ENCODE measurements at places on chromosomes 13 and 19.

DNA sequence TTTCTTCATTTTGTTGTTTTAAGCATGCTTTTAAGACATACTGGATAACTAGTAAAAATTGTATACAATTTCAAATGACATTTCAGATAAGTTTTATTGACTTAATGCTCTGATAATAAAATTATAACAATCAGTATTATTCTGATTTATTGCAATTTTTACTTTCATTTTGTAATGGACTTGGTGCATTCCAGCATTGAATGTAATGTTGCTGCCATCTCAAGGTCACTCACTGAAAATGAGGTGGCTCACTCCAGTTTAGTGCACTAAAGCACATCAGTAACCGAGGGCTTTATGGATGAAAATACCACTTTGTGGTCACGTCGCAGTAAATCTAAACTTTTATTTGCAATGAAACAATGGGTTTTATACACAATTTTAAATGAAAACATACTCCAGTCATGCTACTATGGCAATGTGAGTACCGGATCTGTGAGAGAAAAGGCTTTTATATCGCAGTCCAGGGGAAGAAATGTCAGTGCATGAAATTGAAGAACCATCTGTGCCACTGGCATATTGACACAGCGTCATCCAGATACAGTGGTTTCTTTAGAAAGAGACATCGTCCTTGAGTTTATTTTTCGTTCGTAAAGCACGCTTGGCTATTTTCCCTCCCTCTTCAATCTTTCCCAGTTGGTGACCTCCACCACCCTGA, 20.7 kb upstream of the ZNF507 start:
- peak; percentile 39 for DNase-seq

- no peak for DNase-seq
These were observed 138.1 kb downstream of the LACC1 start for GRCh38 chr13:44017756-44018309.

GRCh38 chr19:44525721-44526430, 3.6 kb downstream of the CEACAM20 start:
- DNase-seq, result peak; percentile 8

DNA sequence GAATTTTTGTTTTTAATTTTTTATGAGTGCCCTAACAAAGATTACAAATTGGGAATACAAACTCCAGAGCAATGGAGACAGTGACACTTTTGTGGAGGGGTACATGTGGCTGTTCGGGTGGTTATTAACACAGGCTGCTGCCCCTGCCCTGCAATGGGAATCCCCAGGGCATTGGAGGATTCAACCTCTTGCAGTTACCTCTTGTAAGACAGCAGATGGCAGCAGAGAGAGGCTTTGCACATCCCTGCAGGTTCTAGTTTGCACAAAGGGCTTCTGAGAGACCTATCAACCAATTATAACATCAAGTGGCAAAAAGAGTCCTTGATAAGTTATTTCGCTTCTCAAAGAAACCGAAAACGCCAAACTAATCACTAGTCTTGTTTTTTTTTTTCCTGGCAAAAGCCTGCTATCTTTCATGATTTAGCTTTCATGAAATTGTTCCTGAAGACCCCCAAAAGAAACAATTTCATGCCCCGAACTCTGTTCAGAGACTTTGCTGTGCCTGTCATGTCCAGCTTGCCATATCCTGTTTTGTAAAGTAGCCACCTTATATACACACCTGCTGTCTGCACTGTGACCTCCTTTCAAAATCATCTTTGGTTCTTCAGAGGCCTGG, 10.4 kb downstream of the GJB2 start:
- DNase-seq, result peak; percentile 88

DNA sequence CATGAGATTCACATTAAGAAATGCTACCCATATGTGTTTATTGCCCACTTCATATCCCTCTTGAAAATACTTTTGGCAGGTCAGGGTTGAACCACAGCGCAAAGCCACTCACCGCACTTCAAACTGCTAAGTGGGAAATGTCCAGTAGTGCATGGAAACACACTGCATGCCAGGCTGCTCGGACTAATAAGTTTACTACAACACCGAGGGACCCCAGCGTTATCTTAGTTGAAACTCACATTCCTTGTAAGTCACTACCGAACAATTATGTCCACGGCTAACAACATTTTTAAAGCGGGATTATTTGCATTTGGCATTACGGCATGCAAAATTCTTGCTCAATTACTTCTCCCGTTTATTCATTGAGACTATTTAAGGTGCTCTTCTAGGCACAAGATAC, 4.0 kb downstream of the BRD4 start:
- DNase-seq, result peak; percentile 6

DNA sequence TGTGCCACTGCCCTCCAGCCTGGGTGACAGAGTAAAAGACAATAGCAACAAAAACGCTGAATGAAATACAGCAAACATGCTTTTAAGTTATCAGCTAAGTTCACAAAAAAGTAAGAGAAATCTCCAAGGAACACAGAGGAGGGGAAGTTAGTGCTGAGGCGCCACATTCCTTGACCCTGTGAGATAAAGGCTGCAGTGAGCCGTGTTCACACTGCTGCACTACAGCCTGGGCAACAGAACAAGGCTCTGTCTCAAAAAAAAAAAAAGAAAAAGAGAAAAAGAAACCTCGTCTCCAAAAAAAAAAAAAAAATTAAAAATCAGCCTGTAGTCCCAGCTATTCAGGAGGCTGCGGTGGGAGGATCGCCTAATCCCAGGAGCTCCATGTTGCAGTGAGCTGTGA, 16.3 kb upstream of the DOCK6 start:
- DNase-seq, result no peak

DNA sequence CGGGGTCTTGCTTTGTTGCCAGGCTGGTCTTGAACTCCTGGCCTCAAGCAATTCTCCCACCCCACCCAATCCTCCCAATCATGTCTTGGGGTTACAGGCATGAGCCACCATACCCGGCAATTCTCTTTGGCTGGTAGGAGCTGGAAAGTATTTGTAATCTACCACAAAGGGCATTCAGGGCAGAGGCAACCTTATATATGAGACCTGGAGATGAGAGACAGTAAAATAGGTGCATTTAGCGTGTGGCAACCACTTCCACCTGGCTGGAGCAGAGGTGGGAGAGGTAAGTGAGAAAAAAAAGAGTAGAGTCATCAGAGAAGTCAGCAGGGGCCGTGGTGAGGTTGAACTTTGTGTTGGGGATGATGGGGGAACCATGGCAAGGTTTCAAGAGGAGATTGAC, 36.8 kb downstream of the VAV1 start:
- DNase-seq, result no peak

DNA sequence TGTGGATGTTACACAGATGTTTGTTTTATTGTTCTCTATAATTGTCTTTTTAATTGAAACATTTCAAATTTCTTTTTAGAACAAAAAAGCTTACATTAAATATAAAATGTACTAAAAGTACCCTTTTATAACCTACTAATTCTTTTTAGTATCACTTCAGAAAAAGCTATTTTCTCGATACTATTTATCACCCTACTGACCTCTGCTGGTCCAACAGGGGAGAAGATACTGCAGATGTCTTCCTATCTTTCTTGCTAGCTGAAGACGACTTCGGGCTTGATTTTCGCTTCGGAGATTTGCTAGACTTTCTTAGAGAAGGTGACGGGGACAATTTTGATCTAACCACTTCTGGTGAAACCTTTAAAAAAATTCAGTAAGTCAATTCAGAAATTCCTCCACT, 42.4 kb downstream of the ZC3H13 start:
- no peak for DNase-seq

DNA sequence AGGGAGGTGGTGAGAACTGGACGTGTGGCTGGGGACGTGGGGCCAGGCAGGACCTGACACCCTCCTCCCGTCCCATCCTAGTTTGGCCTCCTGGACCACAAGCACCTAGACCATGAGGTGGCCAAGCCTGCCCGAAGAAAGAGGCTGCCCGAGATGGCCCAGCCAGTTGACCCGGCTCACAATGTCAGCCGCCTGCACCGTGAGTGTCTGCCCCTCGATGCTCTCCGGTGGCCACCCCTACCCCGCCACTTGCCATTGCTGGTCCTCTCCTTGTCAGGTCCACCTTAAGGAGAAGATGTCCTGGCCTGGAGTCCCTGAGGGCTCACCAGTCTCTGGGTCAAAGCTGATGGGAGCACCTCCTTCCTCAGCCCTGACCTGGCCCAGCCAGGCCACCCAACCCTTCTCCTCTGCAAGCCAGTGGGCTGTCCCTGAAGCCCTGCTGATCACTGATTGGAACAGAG, 2.2 kb downstream of the ANGPTL4 start:
- no peak for DNase-seq

- peak; percentile 45 for DNase-seq
These were observed 66.3 kb downstream of the IRS2 start for GRCh38 chr13:109719962-109720646.

DNA sequence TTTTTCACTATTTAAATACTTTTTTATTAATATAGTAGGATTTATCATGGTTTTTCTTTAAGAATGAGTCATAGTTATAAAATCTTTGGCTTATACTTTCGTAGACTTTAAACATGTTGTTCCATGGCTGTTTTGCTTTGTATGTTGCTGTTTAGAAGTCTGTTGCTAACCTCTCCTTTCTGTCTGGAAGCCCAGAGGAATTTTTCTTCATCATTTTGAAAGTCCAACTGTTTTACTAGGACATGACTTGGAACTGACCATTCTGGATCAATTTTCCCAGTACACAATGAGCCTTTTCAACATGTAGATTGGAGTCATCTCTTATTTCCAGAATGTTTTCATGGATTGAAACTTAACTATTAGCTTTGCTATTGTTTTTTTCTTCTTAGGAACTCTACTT, 7.9 kb downstream of the CAB39L start:
- no peak for DNase-seq

GRCh38 chr19:40723661-40724254, 6.8 kb downstream of the ITPKC start:
- DNase-seq, result no peak

DNA sequence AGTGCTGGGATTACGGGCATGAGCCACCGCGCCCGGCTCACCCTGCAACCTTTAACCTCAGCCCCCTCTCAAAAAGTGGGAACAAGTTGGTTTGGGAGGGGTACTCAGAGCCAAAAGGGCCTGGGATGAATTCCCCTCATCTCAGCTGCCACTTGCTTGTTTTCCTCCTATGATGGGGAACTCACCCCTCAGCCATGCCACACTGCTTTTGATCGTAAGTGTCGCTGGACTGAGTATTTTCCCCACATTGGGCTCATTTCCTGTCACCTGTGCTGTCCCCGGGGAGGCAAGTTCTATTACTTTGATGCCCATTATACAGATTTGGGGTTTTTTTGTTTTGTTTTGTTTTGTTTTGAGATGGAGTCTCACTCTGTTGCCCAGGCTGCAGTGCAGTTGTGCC, 6.5 kb downstream of the R3HDM4 start:
- DNase-seq, result no peak

GRCh38 chr13:113981194-113981605, 7.3 kb upstream of the C13orf46 start:
- DNase-seq, result peak; percentile 87

DNA sequence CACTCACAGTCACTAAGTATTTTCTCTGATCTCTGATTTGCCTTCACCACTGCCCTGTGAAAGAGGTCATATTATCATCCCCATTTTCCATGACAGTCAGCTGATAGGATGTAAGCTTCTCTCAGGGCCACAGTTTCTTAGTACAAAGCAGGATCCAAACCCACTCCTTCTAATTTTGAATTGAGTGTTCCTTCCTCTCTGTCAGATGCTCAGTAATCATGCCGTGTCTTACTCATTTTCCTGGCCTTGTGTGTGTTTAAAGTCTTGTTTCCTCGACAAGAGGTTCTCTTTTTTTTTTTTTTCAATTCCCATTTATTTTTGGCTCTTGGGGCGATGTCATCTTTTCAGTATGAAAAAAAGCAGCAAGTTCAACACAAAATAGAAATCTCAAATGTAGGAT, 72.3 kb downstream of the NAA16 start:
- no peak for DNase-seq

GRCh38 chr13:19634256-19634740, 839 bp downstream of the MPHOSPH8 start:
- peak; percentile 51 for DNase-seq

DNA sequence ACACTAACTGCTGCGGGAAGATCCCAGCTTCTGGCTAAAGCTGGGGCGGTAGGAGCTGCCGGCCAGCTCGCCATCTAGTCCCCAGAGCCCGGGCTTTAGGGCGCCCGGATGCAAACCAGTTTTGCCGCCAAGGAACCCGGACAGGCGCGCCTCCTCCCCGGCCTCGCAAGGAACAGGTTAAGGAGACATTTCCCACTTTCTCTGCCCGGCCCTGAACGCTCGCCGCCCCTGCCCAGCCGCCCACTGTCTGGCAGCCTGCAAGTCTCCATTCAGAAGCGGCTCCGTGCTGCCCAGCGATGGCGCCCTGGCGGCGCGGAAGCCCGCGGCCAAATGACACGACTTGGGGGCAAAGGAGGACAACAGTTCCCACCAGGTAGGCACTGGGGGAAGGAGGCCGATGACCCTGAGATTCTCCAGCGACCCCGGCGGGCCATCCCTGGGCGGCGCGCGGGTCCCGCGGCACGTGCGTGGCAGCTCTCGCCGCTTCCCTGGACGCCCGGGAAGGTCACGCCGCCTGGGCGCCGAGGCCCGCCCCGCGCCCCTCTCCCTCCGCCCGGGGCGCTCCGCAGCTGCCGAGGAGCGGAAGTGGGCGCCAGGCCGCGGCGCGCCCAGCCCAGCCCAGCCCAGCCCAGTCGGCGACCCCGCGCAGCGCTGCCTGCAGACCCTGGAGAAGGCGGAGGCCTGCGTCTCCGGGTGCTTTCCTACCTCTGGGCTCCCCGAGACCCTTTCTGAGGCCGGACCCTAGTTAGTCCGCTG, 42.2 kb upstream of the HNRNPA1L2 start:
- DNase-seq, result peak; percentile 71

- peak; percentile 60 for DNase-seq
These were observed 6.2 kb downstream of the TLE6 start for GRCh38 chr19:2983351-2984214.

- peak; percentile 39 for DNase-seq
These were observed 6.8 kb upstream of the RGL3 start for GRCh38 chr19:11425719-11426457.

GRCh38 chr13:84290386-84290785, 408.1 kb upstream of the SLITRK1 start:
- no peak for DNase-seq

- DNase-seq, result no peak
These were observed 765.2 kb downstream of the SLITRK1 start for GRCh38 chr13:83117046-83117445.

GRCh38 chr19:41753936-41754529, 1.3 kb upstream of the CEACAM6 start:
- DNase-seq, result peak; percentile 73

DNA sequence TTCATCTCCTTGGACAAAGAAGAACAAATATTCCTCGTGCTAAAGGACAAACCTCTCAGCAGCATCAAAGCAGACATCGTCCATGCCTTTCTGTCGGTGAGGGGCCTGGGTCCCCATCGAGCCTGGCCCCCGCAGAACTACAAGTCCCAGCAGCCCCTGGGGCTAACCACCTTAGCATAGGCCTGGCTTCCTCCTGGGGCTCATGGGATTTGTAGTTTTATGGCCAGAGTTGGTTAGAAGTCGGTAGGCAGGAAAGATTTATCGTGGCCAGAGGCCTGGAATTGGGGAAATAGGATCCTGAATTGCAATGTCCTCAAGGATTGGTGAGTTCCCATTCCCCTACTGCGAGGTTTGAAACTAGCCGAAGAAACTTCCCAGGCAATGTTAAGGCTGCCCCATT, 19.6 kb downstream of the TMEM150B start:
- DNase-seq, result peak; percentile 61
